ENCODE measurements at places on chromosomes 3 and 15. TPM values are rescaled to one million over a fixed set of nuclear protein-coding genes. Genes with fewer than 3 reads are reported as not detected.

Gene SAMMSON
- not detected for total RNA-seq

Gene MKRN3
- 1.4 TPM for total RNA-seq

Gene CALML4
- 6.8 TPM for total RNA-seq

Gene RASGRP1
- 120 TPM for total RNA-seq

Gene FBXO40
- total RNA-seq, result not detected

Gene TEX55
- total RNA-seq, result not detected

DNA sequence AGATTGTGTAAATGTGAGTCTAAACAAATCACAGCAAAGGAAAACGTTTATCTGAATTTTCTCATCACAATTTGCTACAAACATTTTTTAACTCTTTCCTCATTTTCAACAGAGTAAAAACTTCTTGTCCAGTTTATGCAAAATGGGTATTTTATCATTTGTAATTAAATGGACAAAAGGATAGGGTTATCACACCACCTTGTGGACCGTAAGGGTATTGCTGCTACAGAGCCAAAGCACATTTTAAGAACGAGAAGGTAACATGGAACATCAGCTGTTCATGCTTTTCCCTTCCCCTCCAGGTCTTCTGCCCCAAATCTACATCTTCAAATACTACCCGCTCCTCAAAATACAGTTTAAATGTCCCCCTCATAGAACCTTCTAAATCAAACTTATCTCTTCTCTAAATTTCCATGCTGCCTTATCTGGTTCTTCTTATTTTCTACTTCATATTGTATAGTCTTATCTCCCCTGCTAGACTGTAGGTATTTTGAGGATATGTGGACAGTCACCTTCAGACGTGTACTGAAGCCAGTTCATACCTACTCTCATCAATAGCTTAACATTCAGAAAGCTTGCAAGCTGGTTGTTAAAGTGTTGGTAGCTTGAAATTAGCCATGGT lies 12.8 kb upstream of the SETMAR start:
- H3K27ac ChIP-seq, result no peak overlapping the region
- DNase-seq, result peak; percentile 52
- H3K36me3 ChIP-seq, result no peaks in the 10 kb centered on the region
- H3K4me1 ChIP-seq, result peaks cover 14% of the 10 kb centered on the region

DNA sequence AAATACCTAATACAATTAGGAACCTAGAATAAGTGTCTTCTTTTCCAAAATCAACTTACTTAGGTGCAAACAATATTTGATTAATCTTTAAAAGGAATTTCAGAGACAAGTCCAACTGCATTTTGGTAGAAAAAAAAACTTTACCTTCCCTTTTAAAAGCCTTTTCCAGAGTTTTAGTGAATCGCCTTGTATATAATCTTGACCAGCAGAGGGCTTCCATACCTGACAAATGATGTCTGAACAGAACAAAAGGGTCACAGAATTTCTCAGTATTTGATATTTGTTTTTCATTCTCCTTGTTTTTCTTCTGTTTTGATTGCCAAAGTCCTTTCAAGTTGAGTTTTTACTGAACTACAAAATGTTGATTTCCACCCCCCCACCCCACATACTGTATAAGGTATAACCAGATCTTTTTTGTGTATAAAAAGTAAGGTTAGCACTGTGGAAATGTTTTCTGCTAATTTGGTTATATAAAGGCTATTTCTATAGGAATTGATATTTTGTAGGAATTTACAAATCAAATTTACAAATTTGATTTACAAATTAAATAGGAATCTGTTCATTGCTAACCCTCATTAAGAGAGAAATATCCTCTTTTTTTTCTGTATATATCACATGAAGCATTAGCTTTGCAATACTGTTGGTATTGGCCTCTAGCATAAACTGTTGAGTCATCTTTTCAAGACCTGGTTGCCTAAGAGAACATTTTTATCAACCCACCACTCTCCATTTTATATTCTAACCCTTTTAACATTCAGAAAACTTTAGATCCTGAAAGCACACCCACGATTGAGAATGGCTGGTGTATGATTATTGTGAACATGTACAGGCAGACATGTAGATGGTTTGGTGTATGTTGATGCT lies 464.1 kb upstream of the RARB start:
- H3K4me3 ChIP-seq, result no peak overlapping the region
- no peak overlapping the region for H3K27ac ChIP-seq
- H3K27me3 ChIP-seq, result no peaks in the 10 kb centered on the region
- no peak for DNase-seq
- H3K36me3 ChIP-seq, result no peaks in the 10 kb centered on the region

GRCh38 chr3:114666623-114667022 lies 372.8 kb downstream of the TIGIT start:
- DNase-seq, result no peak
- no peak overlapping the region for H3K27ac ChIP-seq
- H3K27me3 ChIP-seq, result no peaks in the 10 kb centered on the region

GRCh38 chr15:64011736-64012135 lies 34.5 kb downstream of the DAPK2 start:
- no peaks in the 10 kb centered on the region for H3K27me3 ChIP-seq
- H3K4me1 ChIP-seq, result peaks cover 45% of the 10 kb centered on the region
- H3K4me3 ChIP-seq, result no peak overlapping the region
- no peak for DNase-seq

GRCh38 chr3:131374741-131375140 lies 6.8 kb upstream of the NUDT16 start:
- peaks cover 4% of the 10 kb centered on the region for H3K4me1 ChIP-seq
- H3K36me3 ChIP-seq, result no peaks in the 10 kb centered on the region
- no peaks in the 10 kb centered on the region for H3K27me3 ChIP-seq
- no peak overlapping the region for H3K27ac ChIP-seq

GRCh38 chr15:98951493-98952320 lies 55.9 kb downstream of the PGPEP1L start:
- DNase-seq, result no peak
- H3K27ac ChIP-seq, result peak overlapping the region; percentile 51

- H3K27ac ChIP-seq, result no peak overlapping the region
- H3K4me1 ChIP-seq, result no peaks in the 10 kb centered on the region
- no peaks in the 10 kb centered on the region for H3K36me3 ChIP-seq
- no peaks in the 10 kb centered on the region for H3K27me3 ChIP-seq
- no peak for DNase-seq
- H3K4me3 ChIP-seq, result no peak overlapping the region
These were observed 306.5 kb downstream of the ROBO1 start for GRCh38 chr3:79461129-79461792.

GRCh38 chr15:29435811-29436210 lies 166.2 kb upstream of the NSMCE3 start:
- DNase-seq, result no peak
- no peak overlapping the region for H3K27ac ChIP-seq
- no peaks in the 10 kb centered on the region for H3K36me3 ChIP-seq
- H3K27me3 ChIP-seq, result peaks cover 7% of the 10 kb centered on the region
- no peaks in the 10 kb centered on the region for H3K4me1 ChIP-seq
- H3K4me3 ChIP-seq, result no peak overlapping the region

DNA sequence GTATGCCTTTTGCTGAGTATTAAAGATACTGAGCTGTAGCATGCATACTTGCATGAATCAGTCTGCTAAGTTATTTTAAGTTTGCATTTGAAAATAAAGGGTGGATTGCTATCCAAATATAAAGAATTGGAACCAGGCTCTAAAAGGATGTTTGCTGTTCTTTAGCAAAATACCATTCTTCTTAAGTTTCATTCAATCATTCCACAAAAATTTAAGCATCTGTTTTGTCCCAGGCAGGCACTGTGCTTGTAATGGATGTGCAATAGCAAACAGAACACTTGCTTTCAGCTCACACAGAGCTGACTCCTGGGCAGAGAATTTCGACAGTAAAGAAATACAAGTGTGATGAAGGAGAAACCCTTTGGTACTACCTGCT lies 151.1 kb downstream of the PGPEP1L start:
- peaks cover 69% of the 10 kb centered on the region for H3K4me1 ChIP-seq
- H3K27ac ChIP-seq, result no peak overlapping the region
- H3K36me3 ChIP-seq, result no peaks in the 10 kb centered on the region

- peaks cover 15% of the 10 kb centered on the region for H3K36me3 ChIP-seq
- DNase-seq, result no peak
- H3K4me3 ChIP-seq, result no peak overlapping the region
- H3K4me1 ChIP-seq, result peaks cover 3% of the 10 kb centered on the region
- H3K27ac ChIP-seq, result no peak overlapping the region
These were observed 36.4 kb downstream of the ZMAT3 start for GRCh38 chr3:179035232-179035631.

DNA sequence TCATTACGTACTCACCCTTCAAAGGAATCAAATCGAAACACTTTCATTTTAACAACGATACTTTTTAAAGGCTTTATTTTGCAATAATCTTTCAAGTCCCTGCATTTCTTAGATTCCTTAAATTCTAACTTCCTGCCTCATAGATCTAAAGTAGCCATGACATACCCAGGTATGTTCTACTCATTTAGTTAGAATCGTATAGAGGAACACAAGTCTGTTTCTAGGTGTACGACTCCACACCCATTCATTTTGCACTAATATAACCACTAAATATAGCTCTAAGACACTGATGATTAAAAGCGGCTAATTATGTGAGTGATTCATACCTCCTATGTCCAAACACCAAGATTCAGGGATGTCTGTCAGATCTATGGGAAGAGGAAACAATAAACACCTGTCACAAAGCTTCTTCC lies 1.3 kb downstream of the ATP13A3 start:
- peaks cover 64% of the 10 kb centered on the region for H3K4me1 ChIP-seq
- no peak for DNase-seq
- peaks cover 2% of the 10 kb centered on the region for H3K27me3 ChIP-seq

DNA sequence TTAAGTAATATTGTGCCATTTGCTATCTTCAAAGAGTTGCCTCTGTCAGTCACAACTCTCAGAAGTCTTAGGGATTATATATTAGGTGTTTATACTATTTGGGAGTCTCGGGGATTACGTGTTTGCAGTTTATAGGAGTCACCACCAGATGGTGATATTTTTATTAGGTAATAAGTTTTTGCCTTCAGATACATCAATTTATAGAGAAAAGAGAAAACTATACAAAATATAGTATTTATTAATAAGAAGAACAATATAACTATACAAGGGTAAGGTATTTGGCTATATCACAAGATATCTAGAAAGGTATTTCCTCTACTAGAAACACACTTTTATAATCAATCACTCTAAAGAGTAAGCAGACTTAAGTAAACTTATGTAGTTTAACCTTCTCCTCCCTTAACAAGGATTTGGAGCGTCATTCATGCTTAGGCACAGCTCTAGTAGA lies 10.7 kb upstream of the DHX36 start:
- H3K36me3 ChIP-seq, result no peaks in the 10 kb centered on the region
- H3K4me3 ChIP-seq, result no peak overlapping the region
- peaks cover 18% of the 10 kb centered on the region for H3K27me3 ChIP-seq
- H3K4me1 ChIP-seq, result no peaks in the 10 kb centered on the region
- H3K27ac ChIP-seq, result no peak overlapping the region
- DNase-seq, result no peak

DNA sequence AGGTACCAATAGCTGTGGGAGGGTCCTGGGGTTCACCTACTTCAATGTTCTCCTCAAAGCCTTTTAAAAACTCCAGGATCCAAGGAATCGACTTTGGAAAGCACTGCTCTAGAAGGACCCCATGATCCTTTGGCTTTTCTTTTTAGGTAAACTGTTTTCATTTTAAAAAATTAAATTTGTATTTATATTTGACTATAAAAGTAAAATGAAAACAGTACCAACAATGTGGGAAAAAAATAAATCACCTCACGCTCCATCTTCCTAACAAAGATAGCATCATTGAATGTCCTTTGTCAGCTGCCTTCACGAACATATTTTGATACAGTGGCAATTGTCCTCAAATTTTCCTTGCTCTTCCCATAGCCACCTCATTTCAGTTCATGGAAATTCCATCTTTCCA lies 127.5 kb downstream of the PLD1 start:
- DNase-seq, result no peak
- H3K4me1 ChIP-seq, result no peaks in the 10 kb centered on the region
- H3K27ac ChIP-seq, result no peak overlapping the region
- peaks cover 19% of the 10 kb centered on the region for H3K27me3 ChIP-seq
- no peaks in the 10 kb centered on the region for H3K36me3 ChIP-seq
- H3K4me3 ChIP-seq, result no peak overlapping the region

- H3K27me3 ChIP-seq, result no peaks in the 10 kb centered on the region
- DNase-seq, result peak; percentile 42
- H3K27ac ChIP-seq, result peak overlapping the region; percentile 97
These were observed 863 bp downstream of the PSMA4 start for GRCh38 chr15:78540871-78541743.

DNA sequence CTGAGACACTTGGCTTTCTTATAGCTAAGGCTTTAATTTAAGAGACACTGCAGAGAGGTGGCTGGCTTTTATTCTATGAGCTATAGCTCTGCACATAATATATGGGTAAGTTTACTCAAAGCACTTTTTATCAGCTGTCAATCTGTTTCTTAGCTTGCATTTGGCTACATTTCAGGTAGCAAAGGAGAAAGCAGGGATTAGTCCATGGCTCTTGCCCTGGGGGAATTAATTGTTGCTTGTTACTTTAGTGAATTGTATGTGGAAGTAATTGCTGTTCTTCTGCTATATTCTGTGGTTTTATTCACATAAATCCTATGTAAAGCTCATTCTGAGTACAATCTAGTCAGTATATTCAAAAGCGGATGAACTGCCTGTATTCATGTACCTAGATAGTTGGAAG lies 14.4 kb upstream of the CCDC39 start:
- no peak for DNase-seq
- H3K4me1 ChIP-seq, result no peaks in the 10 kb centered on the region
- H3K4me3 ChIP-seq, result no peak overlapping the region
- H3K27ac ChIP-seq, result no peak overlapping the region
